ELF-1 (cell line): ENCODE measurements at places on chromosomes 4 and X.
A peak's percentile ranks its signal among the peaks of the same experiment; 100 is the strongest.

GRCh38 chr4:168643796-168644159, 146.9 kb downstream of the PALLD start:
- no peak for DNase-seq

- no peak for DNase-seq
Observed at GRCh38 chr4:43325220-43325967, 432.9 kb downstream of the GRXCR1 start.

- DNase-seq: peak; percentile 8
Observed at GRCh38 chrX:100883654-100884053, 9.5 kb upstream of the NOX1 start.

GRCh38 chr4:2042204-2042946, 16.8 kb upstream of the NAT8L start:
- no peak for DNase-seq

- DNase-seq: no peak
Observed at GRCh38 chrX:106897259-106897658, 5.9 kb downstream of the RIPPLY1 start.

DNA sequence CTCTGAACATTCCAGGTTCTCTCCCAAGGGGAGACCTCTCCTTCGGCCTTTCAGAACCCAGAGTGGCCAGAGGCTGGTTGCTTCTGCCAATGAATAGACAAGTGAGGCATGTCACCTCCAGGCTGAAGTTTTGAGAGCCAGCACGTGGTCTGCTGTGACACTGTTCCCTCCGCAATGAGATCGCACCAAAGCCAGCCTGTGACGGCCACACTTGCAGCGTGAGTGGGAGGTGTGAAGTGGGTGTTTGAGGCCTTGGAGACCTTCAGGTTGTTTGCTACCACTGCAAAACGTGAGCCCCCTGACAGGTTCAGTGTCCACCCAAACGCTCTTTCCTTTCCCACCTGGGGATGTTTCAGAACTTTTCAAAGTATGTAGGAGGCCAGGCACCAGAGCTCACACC, 81.0 kb downstream of the WFS1 start:
- no peak for DNase-seq

- DNase-seq: peak; percentile 64
Observed at GRCh38 chr4:86594559-86595425, 677 bp downstream of the PTPN13 start.

DNA sequence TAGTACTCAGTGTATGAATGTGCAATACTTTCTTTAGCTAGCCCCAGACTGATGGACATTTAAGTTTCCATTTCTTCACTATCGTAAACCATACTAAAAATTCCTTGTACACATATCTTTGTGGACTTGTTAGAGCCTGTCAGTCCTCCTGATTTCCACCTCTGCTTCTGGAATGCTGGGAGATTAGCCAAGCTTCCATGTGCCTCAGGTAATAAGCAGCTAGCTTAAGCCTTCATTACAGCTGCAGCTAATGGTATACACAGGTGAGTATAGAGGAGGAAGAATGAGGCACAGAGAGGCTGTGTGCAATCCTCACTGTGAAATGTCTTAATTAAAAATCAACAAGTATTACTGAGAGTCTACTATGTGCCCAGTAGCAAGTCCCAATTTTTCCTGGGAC, 9.8 kb downstream of the SMIM9 start:
- DNase-seq: no peak

DNA sequence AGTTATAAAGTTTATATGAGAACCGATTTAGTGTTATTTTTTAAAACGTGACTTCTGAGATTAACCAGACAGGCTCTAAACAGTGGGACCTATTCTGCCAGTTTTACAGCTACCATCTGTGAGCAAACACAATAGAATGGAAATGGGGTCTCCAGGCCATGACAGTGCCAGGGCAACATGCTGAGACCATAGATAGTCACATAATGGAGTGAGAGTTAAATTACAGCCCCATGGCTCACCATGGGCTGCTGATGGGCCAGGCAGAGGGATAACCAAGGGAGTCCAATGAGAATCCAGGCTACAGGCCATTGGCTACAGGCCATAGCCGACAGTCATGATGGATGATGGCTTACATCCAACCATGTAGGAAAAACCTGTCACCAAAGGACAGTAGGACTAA, 183.5 kb upstream of the NDP start:
- DNase-seq: peak; percentile 11

- DNase-seq: no peak
Observed at GRCh38 chr4:48467891-48468290, 15.3 kb upstream of the SLC10A4 start.

DNA sequence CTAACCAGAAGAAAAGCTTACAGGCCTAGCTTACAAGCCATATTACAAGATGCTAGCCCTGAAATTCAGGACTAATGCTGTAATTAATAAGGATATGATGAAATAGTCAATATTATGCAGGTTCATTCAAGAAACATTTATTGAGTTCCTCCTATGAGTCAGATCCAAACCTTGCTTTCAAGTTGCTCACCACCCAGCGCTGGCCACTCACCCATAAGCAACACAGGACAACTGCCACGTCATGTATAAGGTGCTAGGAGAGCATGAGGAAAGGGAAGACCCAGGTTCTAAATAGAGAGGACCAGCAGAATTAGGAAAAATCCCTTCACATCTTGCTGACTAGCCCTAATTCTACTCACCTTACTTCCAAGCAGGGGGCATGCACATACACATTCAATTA, 23.3 kb downstream of the MAML3 start:
- no peak for DNase-seq

DNA sequence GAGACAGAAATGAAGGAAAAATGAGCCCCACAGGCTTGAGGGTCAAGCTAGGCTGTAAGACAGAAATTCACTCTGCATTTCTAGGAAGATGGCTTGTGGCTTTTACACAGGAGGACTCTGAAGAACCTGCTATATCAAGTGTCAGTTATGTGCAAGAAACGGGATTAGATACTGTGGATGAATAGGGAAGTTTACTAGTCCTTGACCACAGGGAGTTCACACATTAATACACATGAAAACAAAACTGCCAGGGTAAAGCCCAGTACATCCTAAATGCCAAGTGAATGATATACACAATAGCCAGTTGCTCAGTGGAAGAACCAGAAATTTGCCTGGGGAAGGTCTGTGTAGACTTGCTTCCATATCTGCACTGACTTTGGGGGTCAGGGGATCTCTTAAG, 53.5 kb downstream of the TMEM131L start:
- DNase-seq: no peak
